ENCODE measurements at places on chromosomes 6 and 20. TPM values are rescaled to one million over a fixed set of nuclear protein-coding genes. Genes with fewer than 3 reads are reported as not detected.

- no peaks in the 10 kb centered on the region for H3K36me3 ChIP-seq
Observed at GRCh38 chr6:55604021-55604420, 25.0 kb upstream of the HMGCLL1 start.

Gene ORC3
- 30.3 TPM for total RNA-seq

DNA sequence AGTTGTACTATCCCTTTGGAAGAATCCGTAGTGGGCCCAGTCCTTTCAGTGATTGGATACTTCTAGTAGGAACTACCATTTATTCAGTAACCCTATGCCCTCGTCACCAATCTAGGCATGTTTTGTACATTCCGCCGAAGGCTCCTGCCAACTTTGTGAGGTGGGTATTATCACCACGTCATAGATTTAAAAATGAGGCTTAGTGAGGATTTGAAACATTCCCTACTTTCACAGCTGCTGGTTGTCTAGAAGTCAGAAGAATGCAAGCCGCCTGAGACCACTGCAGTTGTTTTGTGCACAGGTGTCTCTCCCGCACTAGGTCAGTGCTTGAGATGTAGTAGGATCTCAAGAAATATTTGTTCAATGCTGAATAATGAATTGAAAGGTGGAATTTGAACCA is 32.6 kb downstream of the ENPP1 start:
- no peak overlapping the region for H3K27ac ChIP-seq
- no peak overlapping the region for H3K4me3 ChIP-seq

Gene ZSCAN9
- 16.8 TPM for total RNA-seq

- H3K27me3 ChIP-seq: no peaks in the 10 kb centered on the region
- H3K27ac ChIP-seq: no peak overlapping the region
- H3K4me1 ChIP-seq: no peaks in the 10 kb centered on the region
- H3K36me3 ChIP-seq: no peaks in the 10 kb centered on the region
- DNase-seq: no peak
- no peak overlapping the region for H3K4me3 ChIP-seq
Observed at GRCh38 chr6:91941838-91942237, 1355.0 kb upstream of the MAP3K7 start.

DNA sequence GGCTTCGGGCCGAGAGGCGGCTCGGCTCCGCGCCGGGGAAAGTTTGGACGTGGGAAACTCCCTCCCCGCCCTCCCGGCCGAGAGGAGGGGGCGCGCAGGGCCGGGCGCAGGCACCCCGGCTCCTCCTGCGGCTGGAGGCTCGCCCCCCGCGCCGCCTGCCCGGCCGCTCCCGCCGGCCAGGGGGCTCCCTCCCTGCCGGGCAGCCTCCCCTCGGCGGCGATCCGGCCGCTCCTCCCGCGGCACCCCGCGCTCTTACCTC is 370 bp downstream of the CDH22 start:
- H3K27ac ChIP-seq: no peak overlapping the region
- DNase-seq: no peak
- H3K36me3 ChIP-seq: no peaks in the 10 kb centered on the region
- H3K27me3 ChIP-seq: peaks cover 4% of the 10 kb centered on the region

Gene MRPL2
- total RNA-seq: 44.5 TPM

DNA sequence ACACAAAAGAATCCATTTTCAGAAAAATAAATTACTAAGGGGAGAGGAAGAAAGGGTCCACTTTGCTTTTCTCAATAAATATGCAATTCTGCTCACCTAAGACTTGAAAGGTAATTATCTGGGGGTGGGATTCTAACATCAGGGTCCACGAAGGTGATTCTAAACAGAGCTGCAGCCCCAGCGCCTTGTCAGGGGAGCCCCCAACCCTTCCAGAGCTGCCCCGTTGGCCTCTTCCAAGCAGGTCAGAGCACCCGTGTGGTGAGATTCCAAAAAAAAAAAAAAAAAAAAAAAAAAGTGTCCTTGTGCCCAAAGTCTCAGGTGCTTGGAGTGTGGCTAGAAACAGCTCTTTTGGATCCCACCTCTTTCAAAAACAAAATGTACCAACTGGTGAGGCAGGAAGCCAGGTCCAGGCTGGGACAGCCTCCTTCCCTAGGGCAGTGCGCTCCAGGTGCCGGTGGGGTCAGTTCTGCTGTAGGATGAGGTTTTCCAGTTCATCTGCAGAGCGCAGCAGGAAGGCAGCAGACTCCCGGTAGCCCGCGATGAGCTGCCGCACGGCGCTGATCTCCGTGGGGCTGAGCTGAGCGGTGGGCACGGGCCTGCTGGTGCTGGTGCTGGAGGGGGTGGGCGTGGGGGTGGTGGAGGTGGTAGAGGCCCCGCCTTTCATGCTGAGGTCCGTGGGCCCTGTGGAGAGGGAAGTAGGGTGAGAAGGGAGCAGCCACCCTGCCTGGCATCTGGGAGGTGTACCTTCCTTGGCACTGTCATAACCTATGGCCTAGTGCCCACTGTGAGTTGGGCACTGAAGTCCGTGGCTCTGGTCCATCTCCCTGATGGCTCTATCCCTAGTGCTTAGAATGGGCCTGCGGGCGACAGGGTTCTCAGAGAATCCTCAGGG is 89.3 kb downstream of the ASXL1 start:
- DNase-seq: no peak
- peaks cover 22% of the 10 kb centered on the region for H3K4me1 ChIP-seq
- H3K27ac ChIP-seq: no peak overlapping the region
- H3K36me3 ChIP-seq: peaks cover 52% of the 10 kb centered on the region

Gene LMBRD1
- total RNA-seq: 102 TPM

DNA sequence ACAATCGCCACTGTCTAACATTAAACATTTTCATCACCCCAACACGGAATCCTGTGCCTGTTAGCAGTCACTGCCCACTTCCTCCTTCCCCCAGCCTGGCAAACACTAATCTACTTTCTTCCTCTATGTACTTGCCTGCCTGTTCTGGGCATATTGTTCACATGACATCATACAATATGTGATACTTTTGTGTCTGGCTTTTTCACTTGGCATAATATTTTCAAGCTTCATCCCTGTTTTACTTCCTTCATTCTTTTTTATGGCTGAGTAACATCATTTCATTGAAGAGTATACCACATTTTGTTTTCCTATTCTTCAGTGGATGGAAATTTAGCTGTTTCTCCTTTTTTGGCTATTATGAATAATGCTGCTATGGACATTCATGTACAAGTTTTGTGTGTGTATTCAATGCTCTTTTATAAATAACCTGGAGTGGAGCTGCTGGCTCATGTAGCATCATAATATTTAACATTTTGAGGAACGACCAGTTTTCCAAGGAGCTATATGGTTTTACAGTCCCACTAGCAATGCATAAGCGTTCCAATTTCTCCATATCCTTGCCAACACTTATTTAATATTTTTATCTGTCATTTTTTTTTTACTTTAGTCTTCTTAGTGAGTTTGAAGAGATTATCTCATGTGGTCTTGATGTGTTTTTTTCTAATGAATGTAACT is 360.1 kb downstream of the HDGFL1 start:
- H3K27me3 ChIP-seq: no peaks in the 10 kb centered on the region
- peak overlapping the region; percentile 1 for H3K27ac ChIP-seq
- H3K4me3 ChIP-seq: no peak overlapping the region
- DNase-seq: peak; percentile 29
- peaks cover 11% of the 10 kb centered on the region for H3K4me1 ChIP-seq

- no peak overlapping the region for H3K4me3 ChIP-seq
Observed at GRCh38 chr6:39884696-39885095, 49.6 kb downstream of the MOCS1 start.

DNA sequence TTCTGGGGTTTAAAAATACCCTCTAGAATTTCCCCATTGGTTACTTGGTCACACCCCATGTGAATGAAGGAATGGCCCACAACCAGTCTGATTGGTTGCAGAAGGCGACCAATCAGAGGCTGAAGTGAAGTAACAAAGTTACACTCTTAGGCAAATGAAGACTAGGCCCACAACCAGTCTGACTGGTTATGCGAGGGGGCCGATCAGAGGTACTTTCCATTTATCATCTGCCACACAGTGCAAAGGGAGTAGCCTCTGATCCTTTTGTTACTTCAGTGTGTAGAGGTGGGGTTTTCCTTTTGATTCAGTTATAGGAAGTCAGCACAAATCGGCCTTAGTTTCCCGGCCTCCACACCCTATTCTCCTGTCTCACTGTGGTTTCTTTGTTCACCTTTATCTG is 61.2 kb upstream of the SGK1 start:
- DNase-seq: peak; percentile 46
- no peaks in the 10 kb centered on the region for H3K4me1 ChIP-seq
- no peaks in the 10 kb centered on the region for H3K27me3 ChIP-seq
- H3K36me3 ChIP-seq: no peaks in the 10 kb centered on the region
- no peak overlapping the region for H3K27ac ChIP-seq

- no peaks in the 10 kb centered on the region for H3K4me1 ChIP-seq
- DNase-seq: no peak
- H3K4me3 ChIP-seq: no peak overlapping the region
- H3K36me3 ChIP-seq: no peaks in the 10 kb centered on the region
- H3K27me3 ChIP-seq: no peaks in the 10 kb centered on the region
Observed at GRCh38 chr6:106702046-106702445, 72.7 kb downstream of the QRSL1 start.

DNA sequence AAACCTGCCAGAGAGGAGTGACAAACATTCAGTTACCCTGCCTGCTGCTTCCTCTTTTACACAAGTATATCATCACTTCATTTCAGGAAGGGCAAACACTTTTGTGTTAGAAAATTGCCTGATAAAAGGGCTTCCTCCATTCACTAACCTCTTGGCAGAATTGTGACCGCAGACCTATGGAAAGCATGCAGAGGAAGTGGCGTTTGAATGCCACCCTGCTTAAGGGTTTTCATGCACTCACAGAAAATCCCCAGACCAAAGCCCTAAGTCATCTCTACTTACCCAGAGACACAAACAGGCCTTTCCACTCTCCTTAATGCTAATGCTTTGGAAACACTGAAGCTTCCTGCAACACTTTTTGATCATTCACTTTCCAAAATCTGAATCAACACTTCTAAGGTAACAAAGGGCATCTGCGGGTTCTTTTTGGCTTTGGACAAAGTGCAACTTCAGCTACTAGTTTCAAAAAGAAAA is 22.1 kb upstream of the RALGAPA2 start:
- H3K27ac ChIP-seq: no peak overlapping the region
- peaks cover 22% of the 10 kb centered on the region for H3K4me1 ChIP-seq
- H3K27me3 ChIP-seq: no peaks in the 10 kb centered on the region
- DNase-seq: peak; percentile 41

GRCh38 chr20:24060851-24061590 is 72.4 kb upstream of the GGTLC1 start:
- no peak overlapping the region for H3K27ac ChIP-seq
- no peaks in the 10 kb centered on the region for H3K4me1 ChIP-seq
- no peaks in the 10 kb centered on the region for H3K27me3 ChIP-seq

Gene ZNF217
- total RNA-seq: 32.2 TPM

Gene SLC32A1
- not detected for total RNA-seq

Gene MRPS18B
- 57.2 TPM for total RNA-seq

- no peak overlapping the region for H3K4me3 ChIP-seq
- DNase-seq: no peak
- H3K27me3 ChIP-seq: no peaks in the 10 kb centered on the region
Observed at GRCh38 chr6:143449082-143449713, 1.3 kb downstream of the ADAT2 start.

DNA sequence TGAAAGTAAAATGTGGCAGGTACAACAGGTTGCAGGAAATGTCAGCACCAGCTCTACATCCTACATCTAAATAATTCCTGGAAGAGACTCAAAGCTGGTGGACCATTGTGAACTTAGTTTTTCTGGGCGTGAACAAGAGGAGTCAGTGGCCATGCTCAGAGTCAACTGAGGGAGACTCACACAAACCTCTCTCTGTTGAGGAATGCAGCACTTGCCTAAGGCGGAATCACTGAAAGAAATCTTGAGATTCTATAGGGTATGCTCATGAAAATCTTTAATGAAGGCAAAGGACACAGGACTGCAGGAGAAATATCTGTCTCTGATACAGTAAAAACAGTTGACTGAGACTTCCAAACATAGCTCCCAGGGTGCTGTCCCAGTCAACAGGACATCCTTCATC is 22.5 kb downstream of the SLC17A4 start:
- H3K4me3 ChIP-seq: no peak overlapping the region
- no peak overlapping the region for H3K27ac ChIP-seq
- DNase-seq: no peak
- H3K4me1 ChIP-seq: no peaks in the 10 kb centered on the region

Measured in lung (tissue), 17 donors.